ENCODE measurements at places on chromosomes 12 and 14.

DNA sequence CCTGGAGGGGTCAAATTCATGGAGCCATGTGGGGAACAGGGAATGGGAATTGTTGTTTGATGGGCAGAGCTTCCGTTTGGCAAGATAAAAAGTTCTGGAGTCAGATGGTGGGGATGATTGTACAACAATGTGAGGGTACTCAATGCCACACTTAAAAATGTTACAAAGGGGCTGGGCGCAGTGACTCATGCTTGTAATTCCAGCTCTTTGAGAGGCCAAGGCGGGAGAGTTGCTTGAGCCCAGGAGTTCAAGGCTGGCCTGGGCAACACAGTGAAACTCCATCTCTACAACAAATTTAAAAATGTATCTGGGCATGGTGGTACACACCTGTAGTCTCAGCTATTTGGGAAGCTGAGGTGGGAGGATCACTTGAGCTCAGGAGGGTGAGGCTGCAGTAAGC, 66.0 kb upstream of the DIO3 start:
- no peak for DNase-seq

GRCh38 chr12:4960547-4960946, 50.8 kb downstream of the KCNA1 start:
- DNase-seq: no peak

GRCh38 chr14:57085043-57085442, 183.7 kb downstream of the EXOC5 start:
- DNase-seq: no peak

- DNase-seq: no peak
Observed at GRCh38 chr12:9730011-9730410, 2.9 kb downstream of the CLECL1 start.

DNA sequence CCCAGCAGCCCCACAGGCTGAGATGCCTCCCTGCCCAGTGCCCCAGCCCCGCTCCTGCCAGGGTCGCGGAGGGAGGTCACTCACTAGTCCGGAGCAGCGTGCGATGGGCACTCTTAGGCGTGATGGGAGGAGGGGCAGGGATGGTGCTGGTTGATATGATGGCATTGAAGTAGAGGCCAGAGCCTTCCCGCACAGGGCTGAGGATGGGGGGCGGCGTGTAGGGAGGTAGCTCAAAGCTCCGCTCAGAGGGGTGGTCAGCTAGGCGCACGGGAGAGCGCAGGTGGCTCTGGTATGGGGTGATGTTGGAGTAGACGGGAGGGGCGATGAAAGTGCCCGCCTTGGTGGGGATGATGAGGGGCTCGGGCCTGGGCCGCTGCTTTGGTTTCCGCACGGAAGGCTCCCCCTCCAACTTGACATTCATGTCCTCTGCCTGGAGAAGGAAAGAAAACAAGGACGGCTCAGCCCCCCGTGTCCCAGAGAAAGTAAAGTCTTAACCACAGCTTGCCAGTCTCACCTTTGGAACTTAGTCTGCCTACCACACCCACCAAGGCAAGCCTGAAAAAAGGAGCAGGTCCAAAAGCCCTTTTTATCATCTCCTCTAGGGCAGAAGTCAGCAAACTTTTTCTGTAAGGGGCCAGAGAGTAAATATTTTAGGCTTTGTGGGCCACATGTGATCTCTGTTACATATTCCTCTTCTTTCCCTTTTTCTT, 15.5 kb upstream of the PNMA1 start:
- peak; percentile 22 for DNase-seq

Measured in stimulated activated CD8-positive, alpha-beta memory T cell treated with anti-CD3 and anti-CD28 coated beads, Interleukin-4, amount 100 ng/mL, for 48 hours (primary cell).